NCI-H345 (cell line): ENCODE measurements at places on chromosomes 3 and 15.

- no peak for DNase-seq
Measured at GRCh38 chr15:61307474-61307873, 78.4 kb upstream of the RORA start.

DNA sequence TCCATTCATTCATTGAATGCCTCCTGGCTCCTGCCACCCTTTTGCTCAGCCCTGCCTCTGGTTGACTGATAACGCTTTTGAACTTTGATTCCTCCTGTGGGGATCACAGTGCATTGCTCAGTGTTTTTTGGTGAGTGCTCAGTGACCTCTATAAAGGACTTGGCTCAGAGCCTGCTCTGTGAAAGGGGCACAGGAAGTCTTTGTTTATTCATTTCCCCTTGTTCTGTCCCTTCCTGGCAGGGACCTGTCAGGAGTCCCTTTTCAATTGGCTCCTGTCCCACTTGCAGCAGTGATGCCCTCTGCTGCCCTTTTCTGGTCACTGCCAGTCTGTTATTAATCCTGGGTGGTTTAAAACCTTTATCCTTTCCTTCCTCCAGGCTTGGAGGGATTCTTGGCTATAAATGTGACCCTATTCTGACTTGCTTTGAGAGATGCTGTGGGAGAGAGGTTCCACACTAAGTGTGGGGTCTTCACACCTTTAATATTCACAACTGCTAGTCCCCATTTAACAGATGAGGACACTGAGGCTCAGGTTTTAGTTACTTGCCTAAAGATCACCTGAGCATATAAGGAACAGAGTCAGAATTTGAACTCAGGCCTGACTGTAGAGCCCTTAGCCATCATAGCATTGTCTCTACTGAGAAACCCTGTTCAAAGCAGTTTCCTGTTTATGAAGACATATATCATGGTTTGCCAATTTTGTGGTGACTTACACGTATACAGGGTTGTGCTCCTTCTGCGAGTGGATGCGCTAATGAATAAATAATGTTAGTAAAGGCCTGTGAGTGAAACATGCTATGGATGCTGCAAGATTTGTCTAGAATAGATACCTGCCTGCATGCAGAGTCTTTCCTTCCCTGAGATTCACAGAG, 23.2 kb upstream of the TATDN2 start:
- peak; percentile 74 for DNase-seq

DNA sequence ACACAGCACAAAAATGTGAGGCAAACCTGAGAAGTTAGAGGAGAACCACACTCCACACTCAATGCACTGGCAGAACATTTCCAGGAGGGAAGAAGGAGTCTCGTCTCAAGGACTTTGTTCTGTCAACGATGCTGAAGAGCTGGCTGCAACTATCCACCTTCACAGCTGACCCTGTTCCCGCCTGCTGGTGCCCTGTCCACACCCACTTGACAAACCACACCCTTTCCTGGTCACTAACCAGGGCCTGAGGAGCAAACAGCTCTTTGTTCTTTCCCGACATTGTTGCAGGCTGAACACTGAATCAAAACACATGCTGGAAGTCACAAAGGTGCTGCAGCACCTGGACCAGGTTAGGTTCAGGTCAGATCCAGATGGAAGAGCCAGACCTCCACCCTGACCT, 92.6 kb upstream of the ARRDC4 start:
- DNase-seq, result no peak

DNA sequence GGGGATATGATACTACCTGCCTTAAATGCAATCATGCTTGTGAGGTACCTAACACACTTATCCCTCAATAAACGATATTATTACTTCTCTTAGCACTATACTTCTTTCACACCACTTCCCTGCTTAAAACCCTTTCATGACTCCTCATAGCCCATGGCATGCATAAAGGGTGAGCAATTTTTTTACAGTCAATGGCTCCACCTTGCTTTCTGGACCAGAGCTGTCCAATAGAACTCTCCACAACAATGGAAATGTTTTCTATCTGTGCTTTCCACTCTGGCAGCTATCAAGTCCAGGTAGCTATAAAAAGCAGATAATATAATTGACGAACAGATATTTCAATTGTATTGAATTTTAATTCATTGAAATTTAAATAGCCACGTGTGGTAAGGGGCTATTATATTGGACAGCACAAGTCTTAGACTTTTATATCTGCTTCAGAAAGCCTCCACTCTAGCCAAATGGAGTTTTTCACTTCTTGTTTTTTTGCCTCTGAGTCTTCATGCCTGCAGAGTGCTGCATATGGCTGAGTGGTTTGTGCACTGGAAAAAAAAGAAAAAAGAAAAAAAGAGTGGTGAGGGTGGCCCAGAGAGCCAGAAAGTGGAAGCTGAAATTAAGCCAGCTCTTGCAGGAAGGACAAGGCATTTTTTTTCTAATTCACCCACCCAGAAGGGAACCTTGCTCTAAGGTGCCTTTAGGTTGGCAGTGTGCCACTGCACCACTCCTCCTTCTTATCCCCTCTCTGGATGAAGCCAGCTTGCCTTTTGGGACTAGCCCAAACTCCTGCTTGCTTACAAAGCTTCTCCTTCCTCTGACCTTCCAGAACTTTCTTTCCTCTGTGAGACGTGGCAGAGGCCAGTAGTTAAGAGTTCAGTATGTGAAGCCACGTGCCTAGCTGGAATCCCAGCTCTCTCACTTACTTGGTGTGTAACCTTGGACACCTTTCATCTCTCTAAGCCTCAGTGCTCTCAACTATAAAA, 239.0 kb upstream of the LRTM1 start:
- peak; percentile 2 for DNase-seq

DNA sequence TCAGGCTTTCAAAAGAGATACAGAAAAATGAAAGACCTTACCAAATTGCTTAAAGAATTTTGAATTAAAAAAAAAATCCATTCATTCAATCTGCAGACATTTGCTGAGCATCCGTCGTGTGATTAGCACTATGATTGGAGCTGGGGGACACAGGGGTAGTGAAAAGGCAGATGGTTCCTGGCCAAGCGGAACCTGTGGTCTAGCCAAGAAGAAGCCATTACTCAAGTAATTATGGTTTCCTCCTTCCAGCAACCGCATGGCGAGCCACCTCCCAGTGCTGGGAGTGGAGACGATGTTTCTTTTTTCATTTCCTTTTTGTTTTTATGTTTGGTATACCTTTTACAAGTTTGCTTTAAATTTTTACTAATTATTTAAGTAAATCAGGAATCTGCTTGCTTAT, 140.2 kb downstream of the CACNA2D3 start:
- no peak for DNase-seq

GRCh38 chr15:33448151-33448550, 137.4 kb downstream of the RYR3 start:
- no peak for DNase-seq

DNA sequence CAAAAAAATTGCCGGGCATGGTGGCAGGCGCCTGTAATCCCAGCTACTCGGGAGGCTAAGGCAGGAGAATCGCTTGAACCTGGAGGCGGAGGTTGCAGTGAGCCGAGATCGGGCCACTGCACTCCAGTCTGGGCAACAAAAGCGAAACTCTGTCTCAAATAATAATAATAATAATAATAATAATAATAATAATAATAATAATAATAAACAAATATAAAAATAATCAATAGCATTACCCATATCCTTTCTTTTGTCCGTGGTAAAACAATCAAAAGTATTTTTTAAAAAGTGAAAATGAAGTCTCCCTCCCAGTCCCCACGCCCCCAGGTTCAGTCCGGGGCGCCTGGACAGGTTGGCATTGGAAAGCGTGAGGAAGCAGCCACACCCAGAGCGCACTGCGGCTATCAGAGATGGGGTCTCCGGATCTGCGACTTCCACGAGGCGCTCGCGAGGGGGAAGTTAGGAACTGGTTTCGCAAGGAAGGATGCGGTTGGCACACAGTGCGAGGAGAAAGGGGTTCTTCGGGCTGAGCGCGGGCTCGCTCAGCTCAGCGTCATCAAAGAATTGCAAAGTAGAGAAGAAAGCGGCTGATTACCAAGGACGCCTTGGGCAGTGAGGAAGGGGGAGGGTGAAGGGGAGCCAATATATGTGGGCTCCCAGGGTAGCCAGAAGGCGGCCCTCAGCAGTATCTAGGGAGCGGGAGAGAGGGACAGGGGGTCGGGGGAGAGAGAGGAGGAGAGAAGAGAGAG, 69.5 kb upstream of the EPHB3 start:
- DNase-seq, result no peak

DNA sequence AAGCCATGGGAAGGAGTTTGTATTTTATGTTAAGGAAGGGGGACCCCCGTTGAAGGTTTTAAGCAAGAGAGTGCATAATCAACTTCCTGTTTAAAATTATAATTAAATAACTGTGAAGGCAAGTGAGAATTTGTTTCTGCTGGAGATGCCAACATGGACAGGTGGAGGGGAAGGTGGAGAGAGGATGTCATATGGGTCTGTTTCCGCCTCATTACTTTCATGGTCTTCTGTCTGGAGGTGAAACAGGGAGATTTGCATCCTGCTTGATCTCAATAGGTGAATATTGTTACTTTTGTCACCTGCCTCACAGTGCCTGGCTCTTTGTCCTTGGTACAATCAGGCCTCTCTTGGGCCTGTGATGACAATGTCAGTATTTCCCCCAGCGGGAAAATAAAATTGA, 300.6 kb upstream of the LMCD1 start:
- DNase-seq, result peak; percentile 70

GRCh38 chr15:34114215-34114614, 12.3 kb downstream of the PGBD4 start:
- no peak for DNase-seq
